Mucosa of gallbladder (tissue), 1 donor: ENCODE measurements at places on chromosomes 1 and 21.
A peak's percentile ranks its signal among the peaks of the same experiment; 100 is the strongest.

GRCh38 chr1:223641523-223642039 is 23.9 kb downstream of the CAPN8 start:
- DNase-seq = peak; percentile 64

GRCh38 chr1:238060061-238060460 is 169.3 kb upstream of the ZP4 start:
- no peak for DNase-seq

DNA sequence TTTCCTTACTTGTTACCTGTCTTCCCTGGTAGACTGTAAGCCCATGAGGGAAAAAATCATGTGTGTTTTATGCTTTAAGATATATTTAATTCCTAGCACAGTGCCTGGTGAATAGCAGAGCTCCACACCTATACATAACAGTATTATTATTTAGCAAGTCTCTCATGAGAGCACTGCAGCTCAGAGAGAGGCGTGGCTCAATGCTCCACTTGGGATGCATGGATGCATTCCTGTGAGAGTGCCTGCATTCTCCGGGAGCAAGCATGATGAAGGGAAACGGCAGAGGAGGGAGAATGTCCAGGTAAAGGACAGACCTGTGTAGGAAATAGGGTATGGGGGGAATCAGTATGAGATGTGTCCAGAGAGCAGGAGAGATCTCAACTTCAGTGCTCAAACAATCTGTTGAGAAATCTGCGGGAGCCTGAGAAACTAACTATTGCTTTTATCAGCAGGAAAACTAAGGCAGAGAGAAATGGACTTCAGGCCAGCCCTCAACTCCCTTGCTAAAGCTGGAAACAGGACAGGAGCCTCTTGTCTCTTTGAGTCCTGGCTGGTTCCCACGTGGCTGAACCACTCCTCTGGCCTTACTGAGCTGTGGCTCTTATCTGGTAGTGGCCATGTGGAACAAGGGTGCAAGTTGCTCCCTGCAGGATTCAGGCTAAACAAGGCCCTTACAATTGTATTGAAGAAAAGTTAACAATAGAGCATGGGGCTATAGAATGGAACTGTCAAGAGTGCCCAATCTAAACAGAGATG is 113.1 kb downstream of the KCNN3 start:
- no peak for DNase-seq

DNA sequence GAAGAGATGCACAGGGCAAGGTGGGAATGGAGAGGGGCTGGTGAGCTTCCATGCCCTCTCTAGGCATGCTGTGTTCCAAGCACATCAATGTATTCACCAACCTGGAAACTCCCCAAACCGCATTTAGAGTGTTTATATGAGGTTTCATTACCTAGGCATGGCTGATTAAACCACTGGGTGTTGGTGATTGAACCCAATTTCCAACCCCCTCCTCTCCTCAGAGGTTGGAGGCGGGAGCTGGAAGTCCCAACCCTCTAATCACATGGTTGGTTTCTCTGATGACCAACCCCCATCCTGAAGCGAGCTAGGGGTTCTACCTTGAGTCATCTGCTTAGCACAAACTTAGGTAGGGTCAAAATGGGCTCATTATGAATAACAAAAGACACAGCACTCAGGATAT is 3.0 kb upstream of the PPIE start:
- DNase-seq = no peak

- DNase-seq = no peak
Observed at GRCh38 chr1:234823191-234824176, 213.5 kb upstream of the IRF2BP2 start.

DNA sequence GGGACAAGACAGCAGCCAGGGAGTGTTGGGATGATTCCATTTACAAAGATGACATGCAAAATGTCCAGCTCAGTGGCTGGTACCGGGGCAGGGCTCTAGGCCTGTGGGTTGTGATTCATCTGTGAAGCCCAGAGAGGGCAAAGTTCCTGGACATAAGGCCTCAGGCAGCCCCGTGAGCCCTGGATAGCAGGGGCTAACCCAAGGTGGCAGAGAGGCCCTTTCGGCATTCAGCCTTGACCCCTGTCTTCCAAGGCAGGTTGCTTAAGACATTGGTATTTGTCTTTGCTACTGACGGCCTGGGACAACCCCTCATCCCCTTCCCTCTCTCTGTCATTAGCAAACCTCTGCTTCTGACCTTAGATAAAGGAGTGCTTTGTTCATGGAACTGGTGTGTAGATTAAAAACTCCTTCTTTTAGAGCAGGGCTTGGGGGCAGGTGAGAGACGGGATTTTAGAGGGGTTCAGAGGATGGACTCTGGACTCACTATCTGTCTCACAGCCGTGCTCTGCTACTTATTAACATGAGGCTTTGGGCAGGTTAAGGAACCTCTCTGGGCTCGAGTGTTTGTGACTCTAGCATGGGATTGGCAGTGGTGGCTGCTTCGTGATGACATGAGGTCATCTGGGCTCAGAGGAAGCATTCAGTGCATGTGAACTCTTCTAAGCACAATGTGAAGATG is 36.3 kb downstream of the TMEM51 start:
- DNase-seq = peak; percentile 77

DNA sequence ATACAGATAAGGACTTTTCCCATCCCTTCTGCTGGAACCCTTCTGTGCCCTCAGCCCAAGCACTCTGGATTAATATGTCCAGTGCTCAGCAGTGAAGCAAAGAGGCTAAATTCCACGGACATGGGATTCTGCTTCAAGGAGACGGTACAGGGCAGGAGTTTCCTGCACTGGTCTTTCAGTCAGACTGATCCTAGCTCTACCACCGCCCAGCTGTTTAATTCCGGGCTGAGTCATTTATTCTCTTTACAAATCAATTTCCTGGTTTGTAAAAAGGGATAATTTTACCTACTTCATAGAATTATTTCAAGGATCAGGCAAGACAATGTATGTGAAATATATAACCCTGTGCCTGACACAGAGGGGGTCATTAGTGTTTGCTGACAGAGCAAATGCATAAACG is 41.6 kb upstream of the NRDC start:
- DNase-seq = no peak

GRCh38 chr1:205680073-205680851 is at the start of gene SLC45A3:
SLC45A3 (minus strand) TSS chr1:205680509; CDS start chr1:205664656, 15,853 bp downstream.
- no peak for DNase-seq

DNA sequence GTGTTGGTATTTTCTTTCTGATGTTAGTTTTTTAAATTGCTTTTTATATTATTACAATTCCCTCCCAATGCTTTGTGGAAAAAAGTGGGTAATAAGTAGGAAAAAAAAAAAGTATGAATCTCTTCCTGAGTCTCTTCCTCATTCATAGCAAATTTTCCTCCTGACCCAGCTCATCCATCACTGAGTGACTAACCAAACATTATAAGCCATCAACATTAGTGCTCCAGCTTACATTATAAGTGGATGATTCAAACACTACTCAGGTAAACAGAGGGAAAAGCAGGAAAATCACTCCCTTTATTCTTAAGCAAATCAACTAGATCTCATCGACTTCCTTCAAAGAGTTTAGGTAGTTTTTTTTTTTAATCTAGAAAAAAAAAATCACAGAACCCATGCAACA is 15.4 kb upstream of the SAMD13 start:
- DNase-seq = no peak
